Transverse colon (tissue), 4 donors: ENCODE measurements at places on chromosomes 3 and 15. TPM values are rescaled to one million over a fixed set of nuclear protein-coding genes. Genes with fewer than 3 reads are reported as not detected.

DNA sequence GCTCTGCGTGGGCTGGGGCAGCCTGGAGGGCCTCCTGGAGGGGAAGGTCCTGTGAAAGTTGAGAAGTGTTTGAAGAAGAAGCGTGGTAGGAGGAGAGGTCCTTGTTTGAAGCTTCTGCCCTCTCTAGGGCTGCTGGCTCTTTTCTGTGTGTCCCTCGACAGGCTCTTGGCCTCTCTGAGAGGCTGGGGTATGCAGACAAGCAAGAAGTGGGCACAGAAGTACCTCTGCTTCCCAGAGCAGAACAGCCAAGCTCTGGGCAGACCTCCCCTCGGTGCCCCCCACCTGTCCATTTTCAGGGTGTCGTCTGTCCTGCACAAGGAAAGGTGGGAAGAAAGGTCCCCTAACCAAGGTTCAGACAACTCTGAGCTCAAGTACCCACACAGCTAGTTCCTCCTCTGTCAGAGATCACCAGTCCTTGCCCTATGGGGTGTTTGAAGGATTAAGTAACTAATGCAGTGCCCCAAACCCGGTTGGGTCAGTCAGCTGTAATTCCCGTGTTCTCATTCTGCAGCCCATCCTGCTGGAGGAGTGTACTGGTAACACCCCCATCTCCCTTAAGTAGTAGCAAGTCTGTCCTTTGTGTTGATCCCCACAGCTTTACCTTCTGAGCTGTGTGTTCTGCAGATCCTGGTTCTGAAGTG, 6.3 kb downstream of the CSK start:
- peaks cover 86% of the 10 kb centered on the region for H3K4me1 ChIP-seq
- no peaks in the 10 kb centered on the region for H3K36me3 ChIP-seq
- H3K27ac ChIP-seq, result peak overlapping the region; percentile 92
- no peak for DNase-seq

VILL gene
- 214 TPM for total RNA-seq

- no peak overlapping the region for H3K27ac ChIP-seq
- no peaks in the 10 kb centered on the region for H3K36me3 ChIP-seq
- peaks cover 6% of the 10 kb centered on the region for H3K4me1 ChIP-seq
- no peak overlapping the region for H3K4me3 ChIP-seq
- no peak for DNase-seq
- H3K27me3 ChIP-seq, result no peaks in the 10 kb centered on the region
Measured at GRCh38 chr3:38493031-38493430, 3.1 kb upstream of the EXOG start.

DNA sequence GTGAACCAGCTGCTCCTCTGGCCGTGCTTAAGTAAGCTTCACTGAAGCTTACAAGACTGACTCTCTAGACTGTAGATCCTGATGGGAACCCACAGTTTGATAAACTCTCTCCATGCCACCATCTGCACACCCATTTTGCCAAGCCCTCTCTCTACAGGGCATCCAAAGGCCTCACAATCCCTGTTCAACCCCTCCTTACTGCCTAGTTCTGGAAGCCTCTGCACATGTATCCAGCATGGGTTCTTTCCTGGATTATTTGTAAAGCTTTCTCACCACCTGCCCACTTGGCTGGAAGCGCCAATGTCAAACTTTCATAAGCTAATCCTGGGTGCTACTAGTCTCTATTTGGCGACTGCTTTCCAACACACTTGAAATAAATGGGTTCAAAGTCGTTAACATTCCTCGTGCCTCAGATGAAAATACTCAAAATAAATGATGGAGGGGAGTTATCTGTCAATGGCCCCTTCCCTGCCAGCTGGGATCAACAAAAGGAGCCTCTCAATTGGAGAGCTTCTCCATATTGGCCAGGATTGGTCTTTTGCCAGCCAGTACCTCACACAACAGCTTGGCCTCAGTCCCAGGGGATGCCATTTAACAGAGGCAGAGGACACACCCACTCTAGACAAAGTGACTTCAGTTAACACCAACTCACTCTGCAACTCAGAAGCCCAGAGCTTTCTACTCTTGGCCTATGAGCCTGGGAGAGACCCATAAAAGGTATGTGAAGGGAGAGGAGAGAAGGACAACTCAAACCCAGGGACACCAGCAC, 48.1 kb downstream of the SH3BP5 start:
- H3K4me1 ChIP-seq, result peaks cover 13% of the 10 kb centered on the region
- no peak overlapping the region for H3K4me3 ChIP-seq
- H3K27me3 ChIP-seq, result no peaks in the 10 kb centered on the region
- peak; percentile 39 for DNase-seq

GRCh38 chr3:105417525-105418289, 51.0 kb downstream of the ALCAM start:
- no peaks in the 10 kb centered on the region for H3K27me3 ChIP-seq
- no peaks in the 10 kb centered on the region for H3K4me1 ChIP-seq
- H3K4me3 ChIP-seq, result no peak overlapping the region

DNA sequence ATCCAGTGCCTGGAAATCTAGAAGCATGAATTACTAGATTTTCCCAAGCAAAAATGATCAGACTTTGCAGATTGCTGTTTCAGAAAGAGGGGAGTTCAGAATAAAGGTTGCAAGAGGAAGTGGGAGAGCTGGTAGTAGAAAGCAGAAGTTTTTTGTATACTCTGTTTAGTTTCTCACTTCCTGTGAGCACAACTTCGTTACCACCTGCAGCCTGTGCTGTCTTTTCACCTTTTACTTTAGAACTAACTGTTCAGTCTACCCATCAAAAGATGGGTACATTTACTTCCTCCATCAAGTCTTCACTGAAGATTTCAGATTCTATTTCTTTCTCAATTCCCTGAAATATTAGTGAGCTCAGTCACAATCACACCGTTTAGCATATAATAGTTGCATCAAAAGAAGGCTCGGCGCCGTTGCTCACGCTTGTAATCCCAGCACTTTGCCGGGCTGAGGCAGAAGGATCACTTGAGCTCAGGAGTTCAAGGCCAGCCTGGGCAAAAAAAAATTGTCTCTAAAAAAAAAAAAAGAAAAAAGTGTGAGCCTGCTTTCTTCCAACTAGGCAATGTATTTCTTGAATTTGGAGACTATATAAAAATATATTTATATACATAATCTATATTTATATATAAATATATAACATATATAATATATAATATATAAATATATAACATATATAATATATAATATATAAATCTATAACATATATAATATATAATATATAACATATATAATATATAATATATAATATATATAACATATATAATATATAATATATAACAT, 1.8 kb upstream of the CEP97 start:
- H3K27ac ChIP-seq, result peak overlapping the region; percentile 35
- H3K4me1 ChIP-seq, result peaks cover 7% of the 10 kb centered on the region
- no peaks in the 10 kb centered on the region for H3K36me3 ChIP-seq
- no peaks in the 10 kb centered on the region for H3K27me3 ChIP-seq

ZBED2 gene
- total RNA-seq, result not detected

DNA sequence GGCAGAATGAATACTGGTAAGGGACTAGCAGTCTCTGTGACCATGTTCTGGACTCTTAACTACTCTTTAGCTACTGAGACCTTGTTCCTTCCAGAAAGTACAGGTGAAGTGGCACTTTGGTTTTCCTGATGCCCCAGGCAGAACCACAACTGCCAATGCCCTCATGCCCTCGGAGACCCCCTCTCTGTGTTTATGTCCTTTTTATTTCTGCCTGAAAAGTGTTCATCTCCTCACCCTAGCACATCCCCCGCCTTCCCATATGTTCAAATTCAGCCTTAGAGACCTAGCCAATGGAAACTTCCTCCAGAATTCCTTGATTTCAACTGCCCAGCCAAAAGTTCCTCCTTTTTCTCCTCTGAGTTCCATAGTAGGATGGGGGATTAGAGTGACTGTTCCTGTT, 23.3 kb upstream of the RASGRF1 start:
- no peak for DNase-seq
- H3K36me3 ChIP-seq, result no peaks in the 10 kb centered on the region
- no peak overlapping the region for H3K27ac ChIP-seq
- peaks cover 3% of the 10 kb centered on the region for H3K27me3 ChIP-seq

AMIGO3 gene
- total RNA-seq, result 0.68 TPM

GRCh38 chr3:27134171-27134796, 234.9 kb downstream of the NEK10 start:
- no peaks in the 10 kb centered on the region for H3K36me3 ChIP-seq
- no peaks in the 10 kb centered on the region for H3K27me3 ChIP-seq
- no peak overlapping the region for H3K4me3 ChIP-seq
- DNase-seq, result peak; percentile 68

DNA sequence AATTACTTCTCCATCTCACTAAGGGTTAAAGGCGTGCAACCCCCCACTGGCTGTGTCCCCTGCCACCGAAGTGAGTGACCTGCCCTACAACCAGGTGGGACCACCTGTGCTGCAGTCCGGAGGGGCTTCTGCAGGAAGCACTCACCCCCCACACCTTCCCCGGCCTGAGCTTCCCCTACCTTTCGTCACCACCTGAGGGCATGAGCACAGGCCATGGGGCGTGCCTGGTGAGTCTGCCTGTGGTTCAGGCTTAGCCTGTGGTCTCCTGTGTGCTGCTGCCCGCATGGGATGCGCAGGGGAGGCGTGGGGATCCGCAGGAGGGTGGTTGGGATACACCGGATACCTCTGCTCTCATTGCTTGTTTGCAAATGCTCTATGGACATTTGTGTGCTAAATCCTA, 46.0 kb downstream of the KLHL25 start:
- DNase-seq, result no peak
- no peak overlapping the region for H3K4me3 ChIP-seq
- peaks cover 10% of the 10 kb centered on the region for H3K4me1 ChIP-seq

GRCh38 chr15:77986891-77987764, 90.4 kb downstream of the TBC1D2B start:
- no peak overlapping the region for H3K27ac ChIP-seq
- no peaks in the 10 kb centered on the region for H3K27me3 ChIP-seq
- no peak for DNase-seq
- peaks cover 13% of the 10 kb centered on the region for H3K4me1 ChIP-seq
- H3K4me3 ChIP-seq, result no peak overlapping the region

GRCh38 chr3:188889054-188889491, 282.7 kb upstream of the TPRG1 start:
- no peak overlapping the region for H3K27ac ChIP-seq
- H3K27me3 ChIP-seq, result no peaks in the 10 kb centered on the region
- H3K4me1 ChIP-seq, result no peaks in the 10 kb centered on the region
- no peak overlapping the region for H3K4me3 ChIP-seq
- DNase-seq, result no peak
- no peaks in the 10 kb centered on the region for H3K36me3 ChIP-seq

DNA sequence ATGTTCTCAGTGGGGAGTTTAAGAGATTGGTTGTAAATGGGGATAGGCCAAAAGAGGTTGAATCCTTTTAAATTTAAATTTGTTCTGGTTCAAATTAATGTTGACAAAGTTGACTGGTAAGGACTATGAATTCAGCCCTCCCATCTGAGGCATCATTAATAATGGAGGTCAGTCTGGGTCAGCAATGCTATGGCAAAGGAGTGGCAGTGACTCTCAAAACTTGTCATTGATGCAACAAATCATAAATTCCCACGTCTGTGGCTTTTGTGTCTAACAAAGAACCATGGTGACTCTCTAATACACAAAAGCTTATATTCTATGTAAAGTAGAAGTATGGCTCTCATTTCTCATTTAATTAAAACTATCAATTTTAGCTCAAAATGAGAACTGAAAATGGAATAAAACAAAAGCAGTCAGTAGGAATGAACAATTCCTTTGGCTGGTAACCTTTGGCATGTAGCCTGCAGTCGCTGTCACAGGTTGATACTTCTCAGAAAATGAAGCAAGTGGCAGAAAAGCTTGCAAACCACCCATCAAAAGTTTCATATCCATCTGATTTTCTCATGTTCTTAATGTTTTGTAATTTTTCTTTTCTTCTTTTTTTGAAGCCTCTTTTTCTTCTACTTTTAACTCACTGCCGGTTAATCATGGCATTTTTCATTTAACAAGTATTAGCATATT, 12.2 kb upstream of the ZBED2 start:
- no peaks in the 10 kb centered on the region for H3K36me3 ChIP-seq
- no peak overlapping the region for H3K27ac ChIP-seq
- no peak overlapping the region for H3K4me3 ChIP-seq
- no peaks in the 10 kb centered on the region for H3K27me3 ChIP-seq

- no peak overlapping the region for H3K4me3 ChIP-seq
- no peaks in the 10 kb centered on the region for H3K36me3 ChIP-seq
- no peak overlapping the region for H3K27ac ChIP-seq
- H3K27me3 ChIP-seq, result peaks cover 12% of the 10 kb centered on the region
- H3K4me1 ChIP-seq, result no peaks in the 10 kb centered on the region
Measured at GRCh38 chr15:100873029-100873677, 6.5 kb upstream of the ALDH1A3 start.

DNA sequence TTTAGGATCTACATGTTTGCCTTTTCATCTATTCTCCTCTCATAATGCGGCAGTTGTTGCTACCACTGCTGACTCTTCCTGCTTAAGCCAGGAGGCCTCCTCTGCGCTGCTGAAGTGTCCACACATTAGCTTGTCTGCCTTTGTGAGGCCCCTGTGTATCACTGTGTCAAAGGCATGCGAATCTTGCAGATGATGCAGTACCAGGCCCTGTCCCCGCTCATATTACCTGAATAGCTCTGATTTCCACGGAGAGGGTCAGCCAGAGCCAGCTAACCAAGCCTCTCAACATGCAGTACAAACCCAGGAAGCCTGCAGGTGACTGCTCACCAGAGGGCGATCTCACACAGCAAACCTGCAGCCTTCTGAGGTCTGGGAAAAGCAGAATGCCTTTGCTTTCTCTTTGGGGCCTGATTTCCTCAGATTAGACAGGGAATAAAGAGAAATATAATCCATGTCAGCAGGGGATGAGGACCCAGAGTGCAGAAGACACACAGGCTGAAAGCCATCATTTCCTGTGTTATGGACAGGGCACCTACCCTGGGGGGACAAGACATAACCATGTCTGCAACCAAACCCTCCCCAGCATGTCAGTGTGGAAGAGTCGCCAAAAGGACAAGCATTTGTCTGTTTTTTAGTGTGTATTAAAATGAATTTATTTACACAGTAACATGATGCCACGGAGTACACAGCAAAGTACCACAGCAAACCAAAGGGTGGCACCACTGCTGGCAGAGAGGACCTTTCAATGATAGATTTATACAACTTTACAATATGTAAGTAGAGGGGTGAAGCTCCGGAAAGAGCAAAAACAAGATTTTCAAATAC, 36.8 kb upstream of the TSPAN3 start:
- no peaks in the 10 kb centered on the region for H3K27me3 ChIP-seq
- H3K4me1 ChIP-seq, result no peaks in the 10 kb centered on the region
- H3K4me3 ChIP-seq, result no peak overlapping the region
- H3K36me3 ChIP-seq, result no peaks in the 10 kb centered on the region
- H3K27ac ChIP-seq, result no peak overlapping the region

GRCh38 chr3:8713901-8714759, 19.5 kb upstream of the CAV3 start:
- H3K27me3 ChIP-seq, result no peaks in the 10 kb centered on the region
- H3K27ac ChIP-seq, result no peak overlapping the region
- no peak overlapping the region for H3K4me3 ChIP-seq

DNA sequence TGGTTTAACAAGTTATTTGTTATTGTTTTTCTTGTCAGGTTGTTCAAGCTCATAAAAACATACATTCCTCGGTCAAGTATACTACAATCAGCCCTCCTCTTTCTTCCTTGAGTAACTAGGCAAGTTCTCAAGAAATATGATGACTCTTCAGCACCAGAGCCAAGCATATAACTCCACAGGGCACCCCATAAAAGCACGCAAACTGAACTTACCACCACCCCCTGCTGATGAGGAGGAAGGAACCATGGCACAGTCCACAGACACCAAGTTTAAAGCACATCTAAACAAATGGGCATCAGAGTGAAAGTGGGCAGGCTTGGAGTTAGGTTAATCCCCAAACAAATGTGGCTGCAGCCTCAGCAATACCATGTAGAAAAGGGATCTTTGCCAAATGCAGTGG, 5.3 kb downstream of the IP6K2 start:
- H3K36me3 ChIP-seq, result no peaks in the 10 kb centered on the region
- H3K4me1 ChIP-seq, result peaks cover 52% of the 10 kb centered on the region
- no peak overlapping the region for H3K4me3 ChIP-seq

MKRN3 gene
- total RNA-seq, result not detected
